ENCODE measurements at places on chromosomes 16 and 17. TPM values are rescaled to one million over a fixed set of nuclear protein-coding genes. Genes with fewer than 3 reads are reported as not detected.

- no peak overlapping the region for H3K27ac ChIP-seq
- DNase-seq: peak; percentile 54
- H3K27me3 ChIP-seq: peaks cover 20% of the 10 kb centered on the region
- H3K4me3 ChIP-seq: no peak overlapping the region
- no peaks in the 10 kb centered on the region for H3K36me3 ChIP-seq
Measured at GRCh38 chr17:10149573-10150399, 48.6 kb downstream of the GAS7 start.

GRCh38 chr17:17253406-17253805, 16.4 kb upstream of the FLCN start:
- H3K4me1 ChIP-seq: peaks cover 5% of the 10 kb centered on the region
- H3K27me3 ChIP-seq: no peaks in the 10 kb centered on the region
- no peak for DNase-seq
- peak overlapping the region; percentile 48 for H3K27ac ChIP-seq
- H3K36me3 ChIP-seq: peaks cover 53% of the 10 kb centered on the region
- no peak overlapping the region for H3K4me3 ChIP-seq

- peak overlapping the region; percentile 83 for H3K27ac ChIP-seq
- peaks cover 28% of the 10 kb centered on the region for H3K36me3 ChIP-seq
- no peak overlapping the region for H3K4me3 ChIP-seq
- H3K27me3 ChIP-seq: no peaks in the 10 kb centered on the region
- peaks cover 21% of the 10 kb centered on the region for H3K4me1 ChIP-seq
- DNase-seq: no peak
Measured at GRCh38 chr17:50976951-50977472, 110.9 kb upstream of the TOB1 start.

GRCh38 chr17:39365872-39366271, 35.6 kb downstream of the FBXL20 start:
- no peaks in the 10 kb centered on the region for H3K36me3 ChIP-seq
- DNase-seq: no peak
- peaks cover 2% of the 10 kb centered on the region for H3K4me1 ChIP-seq
- H3K27me3 ChIP-seq: no peaks in the 10 kb centered on the region
- no peak overlapping the region for H3K27ac ChIP-seq

DNA sequence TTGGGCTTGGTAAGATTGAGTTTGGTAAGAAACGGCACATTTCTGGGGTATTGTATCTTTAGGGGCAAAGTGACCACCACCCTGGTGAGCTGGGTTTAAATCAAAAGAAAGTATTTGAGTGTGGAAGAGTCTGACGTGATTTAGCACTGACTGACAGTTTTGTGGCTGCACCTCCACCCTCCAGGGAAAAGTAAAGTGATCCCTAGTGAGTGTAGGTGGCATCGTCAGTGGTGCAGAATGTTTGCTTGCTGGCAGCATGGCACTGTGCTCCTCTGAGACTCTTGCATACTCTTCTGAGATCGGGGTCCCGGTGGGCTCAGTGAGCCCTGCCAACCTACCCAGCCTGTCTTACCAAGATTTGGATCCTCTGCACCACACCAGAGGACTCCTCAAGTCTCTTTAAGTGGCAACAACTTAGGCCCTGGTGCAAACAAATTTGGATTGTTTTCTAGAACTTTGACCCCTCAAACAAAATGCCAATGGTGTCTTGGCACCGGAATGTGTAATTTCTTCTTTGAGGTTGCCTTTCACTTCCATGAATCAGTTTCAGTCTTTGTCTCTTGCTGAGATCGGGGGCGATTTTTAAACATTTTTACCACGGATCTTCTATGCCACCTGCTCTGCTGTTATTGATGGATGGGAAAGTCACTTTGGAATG, 2.8 kb downstream of the PRKCB start:
- H3K27me3 ChIP-seq: no peaks in the 10 kb centered on the region
- H3K36me3 ChIP-seq: peaks cover 23% of the 10 kb centered on the region
- H3K4me3 ChIP-seq: peak overlapping the region; percentile 99
- DNase-seq: no peak
- H3K4me1 ChIP-seq: peaks cover 70% of the 10 kb centered on the region
- peak overlapping the region; percentile 75 for H3K27ac ChIP-seq

DNA sequence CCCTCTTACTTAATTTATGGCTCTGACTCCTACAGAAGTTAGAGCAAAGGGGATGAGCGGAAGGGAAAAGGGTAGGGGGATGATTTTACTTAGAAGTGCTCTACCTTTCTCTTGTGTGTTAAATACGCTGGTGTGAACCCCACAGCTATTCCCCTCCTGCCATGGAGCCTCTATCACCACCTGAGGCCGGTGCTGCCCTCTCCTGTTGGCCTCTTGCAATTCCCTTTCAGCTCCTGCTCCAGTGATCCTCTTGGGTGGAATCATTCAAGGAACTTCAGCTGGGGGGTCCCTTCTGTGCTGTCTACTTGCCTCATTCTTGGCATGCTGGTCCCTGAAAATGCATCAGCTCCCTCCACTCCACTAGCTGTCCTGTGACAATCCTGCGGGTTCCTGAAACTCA, 41.8 kb upstream of the CDH8 start:
- no peaks in the 10 kb centered on the region for H3K36me3 ChIP-seq
- H3K27ac ChIP-seq: no peak overlapping the region
- no peaks in the 10 kb centered on the region for H3K27me3 ChIP-seq
- no peaks in the 10 kb centered on the region for H3K4me1 ChIP-seq
- DNase-seq: no peak
- no peak overlapping the region for H3K4me3 ChIP-seq

Gene SLC35G6
- not detected for total RNA-seq
